DMS153 (cell line): ENCODE measurements at places on chromosomes 6 and 20.

GRCh38 chr6:106097411-106098231, 11.5 kb downstream of the PRDM1 start:
- no peak for DNase-seq

DNA sequence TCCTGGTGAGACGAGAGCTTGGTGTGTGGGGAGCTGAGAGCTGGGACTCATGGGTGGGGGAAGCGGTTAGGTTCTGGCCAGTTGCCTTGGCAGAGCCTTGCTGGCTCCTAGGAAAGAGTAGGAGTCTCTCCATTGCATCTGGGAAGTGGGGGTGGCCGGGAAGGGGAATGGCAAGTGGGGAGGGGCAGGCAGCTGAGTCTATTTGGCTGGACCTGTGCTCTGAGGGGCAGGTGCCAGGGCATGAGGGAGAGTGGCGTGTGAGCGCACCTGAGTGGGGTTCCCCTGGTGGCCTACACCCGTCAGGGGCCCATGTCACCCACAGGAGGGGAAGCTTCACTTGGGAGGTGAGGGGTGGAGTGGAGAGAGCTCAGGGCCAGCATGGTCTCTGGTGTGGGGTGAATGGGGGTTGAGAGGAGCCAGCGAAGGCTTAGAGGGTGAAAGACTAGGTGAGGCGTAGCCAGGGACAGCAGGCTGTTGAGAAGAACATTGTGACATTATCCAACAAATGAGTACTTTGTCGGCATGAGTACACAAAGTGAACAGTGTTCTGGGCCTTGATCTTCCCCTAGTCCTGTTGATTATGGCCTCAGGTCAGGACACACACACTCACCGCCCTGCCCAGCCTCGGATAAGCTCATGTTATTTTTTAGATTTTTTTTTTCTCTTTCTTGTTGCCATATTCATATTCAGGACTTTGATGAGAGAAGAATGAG, 59.8 kb downstream of the FAM120B start:
- DNase-seq, result no peak

GRCh38 chr6:145372671-145373151, 362.6 kb downstream of the EPM2A start:
- no peak for DNase-seq

GRCh38 chr6:6004390-6004995, 2.2 kb downstream of the NRN1 start:
- DNase-seq, result no peak

GRCh38 chr6:4964675-4965561, 38.9 kb downstream of the RPP40 start:
- no peak for DNase-seq

GRCh38 chr6:87968435-87969278, 79.0 kb upstream of the SPACA1 start:
- peak; percentile 79 for DNase-seq

DNA sequence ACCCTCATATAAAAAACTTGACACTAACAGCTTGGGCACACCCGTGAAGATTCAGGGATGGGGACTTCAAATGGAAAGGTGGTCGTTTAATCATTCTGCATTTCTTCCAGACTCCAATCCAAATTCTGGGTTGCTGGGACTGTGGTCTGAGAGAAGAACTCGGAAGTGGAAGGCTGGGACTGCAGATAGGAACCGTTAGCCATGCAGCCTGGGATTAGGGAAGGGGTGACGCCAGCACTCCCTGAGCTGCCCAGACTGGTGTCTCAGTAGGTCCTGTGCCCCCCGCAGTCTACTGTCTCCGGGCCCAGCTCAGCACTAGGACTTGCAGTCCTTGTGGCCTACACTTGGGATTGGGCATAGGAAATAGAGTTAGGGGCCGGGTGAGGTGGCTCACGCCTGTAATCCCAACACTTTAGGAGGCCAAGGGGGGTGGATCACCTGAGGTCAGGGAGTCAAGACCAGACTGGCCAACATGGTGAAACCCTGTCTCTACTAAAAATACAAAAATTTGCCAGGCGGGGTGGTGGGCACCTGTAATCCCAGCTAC, 511 bp upstream of the CLIC1 start:
- DNase-seq, result no peak

GRCh38 chr20:57160985-57161384, 105.5 kb downstream of the BMP7 start:
- DNase-seq, result no peak

DNA sequence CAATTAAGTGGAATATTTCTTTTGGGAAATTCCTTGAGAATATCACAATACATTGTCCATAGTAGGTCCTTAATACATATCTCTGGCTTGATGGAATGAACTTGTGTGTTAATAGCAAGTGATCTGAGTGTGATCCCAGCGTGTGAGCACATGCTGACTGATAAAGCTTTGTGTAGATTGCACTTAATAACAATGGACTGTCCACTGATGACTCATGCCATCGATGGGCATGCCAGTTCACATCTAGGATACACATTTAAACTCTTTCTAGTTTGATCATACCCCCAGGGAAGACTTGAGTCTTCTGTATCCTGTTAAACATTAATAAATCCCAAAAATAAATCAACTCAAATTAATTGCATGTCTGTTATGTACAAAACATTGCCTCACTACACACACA, 454.3 kb upstream of the SPTLC3 start:
- DNase-seq, result peak; percentile 52

- DNase-seq, result no peak
Measured at GRCh38 chr6:138257638-138258040, 39.3 kb upstream of the PBOV1 start.

DNA sequence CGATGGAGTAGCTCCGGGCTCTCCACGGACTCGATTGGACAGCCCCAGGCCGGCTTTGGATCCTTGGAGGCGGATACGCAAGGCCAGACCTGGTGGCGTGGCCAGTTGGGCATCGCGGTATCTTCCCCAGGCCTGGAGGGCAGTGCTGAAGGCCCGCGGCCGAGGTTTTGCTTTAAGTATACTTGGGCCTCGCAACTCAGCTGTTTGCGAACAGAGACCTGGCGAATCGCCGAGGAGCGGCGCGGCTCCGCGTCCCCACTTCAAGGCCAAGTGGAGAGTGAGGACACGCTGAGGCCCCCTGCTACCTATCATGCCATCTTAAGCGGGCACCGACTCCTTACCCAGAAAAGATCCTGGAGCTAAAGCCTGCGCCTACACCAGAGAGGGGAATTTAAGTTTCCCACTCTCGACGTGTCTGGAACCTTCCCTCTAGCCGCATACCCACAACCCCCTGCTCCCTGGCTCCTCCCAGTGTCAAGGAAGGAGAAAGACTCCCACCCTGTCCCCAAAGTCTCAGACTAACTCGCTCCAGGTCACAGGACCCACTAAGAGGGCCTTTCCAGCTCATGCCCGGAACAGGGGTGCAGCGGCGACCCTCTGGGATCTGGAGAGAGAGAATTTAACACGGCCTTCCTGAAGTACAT, 4.1 kb downstream of the LINC00237 start:
- no peak for DNase-seq

- no peak for DNase-seq
Measured at GRCh38 chr6:119226089-119226488, 123.5 kb downstream of the MAN1A1 start.

GRCh38 chr20:45253261-45253660, 1.1 kb downstream of the SLPI start:
- DNase-seq, result no peak

DNA sequence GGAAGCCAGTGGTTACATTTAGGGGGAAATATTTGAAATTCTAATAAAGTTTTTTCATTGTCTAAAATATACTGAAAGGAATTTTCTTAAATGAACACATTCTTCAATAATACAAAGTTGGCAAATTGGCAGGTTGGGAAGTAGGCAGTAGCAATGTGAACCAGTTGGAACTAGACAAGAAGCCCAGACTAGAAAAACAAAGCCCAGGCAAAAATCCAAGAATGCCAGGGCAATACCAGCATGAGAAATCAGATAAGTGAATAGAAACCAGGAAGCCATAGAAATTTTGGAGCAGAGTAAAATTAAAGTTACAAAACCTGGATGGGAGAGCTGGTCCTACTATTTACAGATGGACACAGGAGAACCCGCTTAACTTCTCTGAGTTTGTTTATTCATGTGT, 52.2 kb downstream of the TPBG start:
- DNase-seq, result no peak

DNA sequence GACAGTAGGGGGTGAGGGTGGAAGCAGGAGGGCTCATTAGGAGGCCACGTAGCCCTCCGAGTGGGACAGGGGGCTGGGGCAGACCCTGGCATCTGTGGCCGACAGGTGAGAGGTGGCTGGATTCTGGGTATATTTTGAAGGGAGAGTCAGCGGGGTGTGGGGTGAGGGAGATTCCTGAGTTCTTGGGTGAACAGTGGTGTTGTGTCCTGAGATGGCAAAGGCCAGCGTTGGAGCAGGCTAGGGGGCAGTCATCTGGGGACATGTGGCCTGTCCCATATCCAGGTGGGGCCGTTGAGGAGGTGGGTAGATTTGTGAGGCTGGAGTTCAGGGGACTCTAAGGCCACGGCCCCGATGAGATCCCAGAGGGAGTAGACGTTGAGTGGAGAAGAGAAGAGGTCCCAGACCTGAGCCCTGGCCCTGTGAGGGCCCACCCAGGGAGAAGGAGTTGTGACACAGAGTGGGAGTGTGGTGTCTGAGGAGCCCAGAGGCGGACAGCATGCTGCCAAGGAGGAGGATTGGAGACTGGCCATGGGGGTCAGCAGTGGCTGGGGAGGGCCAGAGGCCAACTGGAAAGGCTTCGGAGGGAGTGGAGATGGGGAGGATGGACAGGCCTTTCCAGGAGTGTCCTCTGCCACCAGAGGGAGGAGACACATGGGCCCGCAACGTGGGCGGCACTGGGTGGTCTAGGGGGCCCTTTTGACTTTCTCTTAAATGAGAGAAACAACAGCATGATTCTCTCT, 19.6 kb downstream of the PACSIN1 start:
- no peak for DNase-seq

- no peak for DNase-seq
Measured at GRCh38 chr20:20334489-20334888, 33.4 kb upstream of the INSM1 start.

GRCh38 chr6:18663011-18663410, 275.9 kb downstream of the RNF144B start:
- DNase-seq, result no peak

- no peak for DNase-seq
Measured at GRCh38 chr6:28856620-28857005, 67.2 kb downstream of the TRIM27 start.

DNA sequence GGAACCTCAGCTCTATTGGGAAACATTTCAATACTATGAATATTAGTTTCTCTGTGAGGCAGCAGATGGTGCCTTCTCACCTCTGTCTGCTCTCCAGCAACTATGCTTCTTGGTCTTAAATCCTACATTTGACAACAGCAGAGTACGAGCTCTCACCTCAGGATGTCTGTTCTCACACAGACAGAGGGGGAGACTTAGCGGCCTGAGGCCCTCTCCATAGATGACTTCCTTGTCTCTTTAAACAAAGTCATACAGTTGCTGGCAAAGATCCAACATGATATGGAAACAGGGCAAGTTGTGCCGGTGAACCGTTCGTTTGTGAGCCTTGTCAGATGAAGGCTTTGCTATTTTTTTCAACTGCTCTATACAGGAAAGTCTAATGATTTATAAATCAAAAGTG, 43.7 kb upstream of the GABRR1 start:
- peak; percentile 56 for DNase-seq

GRCh38 chr20:59406446-59406845, 106.0 kb downstream of the EDN3 start:
- DNase-seq, result no peak

DNA sequence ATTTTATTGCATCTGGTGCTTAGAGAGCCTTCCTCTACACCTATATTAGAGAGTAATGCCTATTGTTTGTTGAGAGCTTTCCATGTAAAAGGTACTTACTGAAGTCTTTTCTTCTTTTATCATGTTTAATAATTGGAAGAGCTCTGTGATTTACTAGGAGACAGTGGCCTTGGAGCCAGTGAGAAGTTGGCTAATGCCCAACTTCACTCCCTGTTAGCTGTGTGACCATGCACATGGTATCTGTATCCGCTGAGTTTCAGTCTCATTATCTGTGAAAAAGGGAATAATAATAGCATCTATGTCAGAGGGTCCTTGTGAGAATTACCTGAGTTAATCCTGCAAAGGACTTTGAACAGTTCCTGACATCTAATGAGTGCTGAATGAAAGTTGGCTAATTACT, 105.0 kb downstream of the CD109 start:
- DNase-seq, result no peak

DNA sequence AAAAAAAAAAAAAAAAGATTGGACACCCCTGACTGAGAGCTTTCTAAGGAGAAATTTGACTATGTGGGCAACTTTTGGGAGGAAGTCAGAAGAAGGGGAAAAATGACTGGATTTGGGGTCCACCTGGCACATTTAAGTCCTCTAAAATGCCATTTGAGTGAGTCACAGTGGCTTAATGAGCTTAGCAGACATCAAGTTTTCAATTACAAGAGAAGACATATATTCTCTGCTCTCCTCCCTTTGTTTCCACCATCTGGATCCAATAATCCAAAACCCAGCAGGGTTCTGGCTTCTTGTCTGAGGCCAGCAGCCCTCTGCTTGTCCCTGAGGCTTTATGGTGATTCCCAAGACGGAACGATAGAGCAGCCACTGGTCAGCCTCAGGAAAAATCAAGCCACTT, 6.9 kb downstream of the PI3 start:
- DNase-seq, result no peak

DNA sequence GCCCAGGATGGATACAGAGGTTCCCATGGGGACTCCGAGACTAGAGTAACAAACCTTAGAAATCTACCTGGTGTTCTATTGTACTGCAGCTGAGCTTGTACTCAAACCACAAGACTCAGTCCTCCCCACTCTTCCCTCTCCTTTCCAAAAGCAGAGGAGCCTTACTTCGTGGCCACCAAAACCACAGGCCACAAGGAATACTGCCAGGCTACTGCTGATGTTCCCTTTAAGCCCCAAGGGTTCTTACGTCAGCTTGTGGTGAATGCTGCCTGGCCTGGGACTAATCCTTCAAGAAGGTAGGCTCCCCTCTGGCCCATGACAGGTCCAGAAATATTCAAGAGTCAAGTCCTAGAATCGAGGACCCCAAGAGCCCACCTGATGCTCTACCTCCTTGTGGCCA, 10.5 kb upstream of the DEFB128 start:
- DNase-seq, result no peak

- DNase-seq, result no peak
Measured at GRCh38 chr6:122050242-122050755, 349.2 kb upstream of the HSF2 start.

DNA sequence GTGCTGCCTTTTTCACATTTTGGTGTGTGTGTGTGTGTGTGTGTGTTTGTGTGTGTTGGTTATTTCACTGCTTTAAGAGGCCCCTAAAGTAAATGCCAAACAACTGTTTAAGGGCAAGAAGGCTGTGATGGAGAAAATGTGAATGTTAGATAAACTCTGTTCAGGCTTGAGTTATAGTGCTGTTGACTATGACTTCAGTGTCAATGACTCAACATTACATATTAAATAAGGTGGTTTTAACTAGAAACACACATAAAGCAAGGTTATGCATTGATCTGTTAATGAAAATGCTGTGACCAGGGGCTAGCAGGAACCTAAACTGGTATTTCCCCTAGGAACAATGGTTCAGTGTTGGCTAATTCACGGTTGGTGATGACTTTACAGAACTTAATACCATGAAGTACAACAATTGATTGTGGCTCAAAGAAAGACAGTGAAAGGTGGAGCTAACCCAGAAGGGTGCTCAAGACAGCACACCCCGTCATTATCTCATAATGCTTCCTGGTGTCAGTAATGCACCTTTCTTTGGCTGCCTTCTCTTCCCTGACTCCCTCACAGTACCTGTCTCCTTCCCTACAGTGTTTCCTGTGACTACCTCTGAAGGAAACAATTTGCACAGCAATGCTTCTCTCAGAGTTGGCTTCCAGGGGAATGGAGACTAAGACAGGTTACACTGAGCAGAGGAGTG, 116.1 kb downstream of the RIN2 start:
- no peak for DNase-seq

GRCh38 chr6:125346926-125347563, 45.3 kb upstream of the HDDC2 start:
- DNase-seq, result no peak

GRCh38 chr6:41167173-41167963, 4.5 kb upstream of the TREM2 start:
- DNase-seq, result no peak
